ENCODE measurements at places on chromosomes 4 and X.

- no peak for DNase-seq
Measured at GRCh38 chr4:110216129-110216528, 17.7 kb upstream of the ELOVL6 start.

- DNase-seq = no peak
Measured at GRCh38 chr4:104411502-104411901, 83.2 kb downstream of the CXXC4 start.

- DNase-seq = no peak
Measured at GRCh38 chrX:26138274-26138673, at the start of gene MAGEB18. TSS of gene MAGEB18 (plus strand) at chrX:26138343. CDS start at chrX:26138986, 643 bp downstream.

GRCh38 chr4:76614589-76614988, 179.6 kb downstream of the SHROOM3 start:
- DNase-seq = no peak

DNA sequence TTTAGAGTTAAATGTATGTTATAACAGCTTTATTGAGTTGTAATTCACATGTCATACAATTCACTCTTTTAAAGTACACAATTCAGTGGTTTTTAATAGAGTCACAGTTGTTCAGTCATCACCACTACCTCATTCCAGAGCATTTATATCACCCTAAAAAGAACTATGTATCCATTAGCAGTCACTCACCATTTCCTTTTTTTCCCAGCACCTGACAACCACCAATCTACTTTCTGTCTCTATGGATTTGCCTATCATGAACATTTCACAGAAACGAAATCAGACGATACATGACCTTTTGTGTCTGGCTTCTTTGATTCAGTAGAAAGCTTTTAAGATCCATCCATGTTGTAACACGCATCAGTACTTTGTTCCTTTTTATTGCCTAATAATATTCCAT, 52.9 kb upstream of the FRAS1 start:
- no peak for DNase-seq

GRCh38 chr4:36492041-36492440, 210.6 kb downstream of the DTHD1 start:
- no peak for DNase-seq

- no peak for DNase-seq
Measured at GRCh38 chrX:19723427-19723826, 164.0 kb downstream of the SH3KBP1 start.

DNA sequence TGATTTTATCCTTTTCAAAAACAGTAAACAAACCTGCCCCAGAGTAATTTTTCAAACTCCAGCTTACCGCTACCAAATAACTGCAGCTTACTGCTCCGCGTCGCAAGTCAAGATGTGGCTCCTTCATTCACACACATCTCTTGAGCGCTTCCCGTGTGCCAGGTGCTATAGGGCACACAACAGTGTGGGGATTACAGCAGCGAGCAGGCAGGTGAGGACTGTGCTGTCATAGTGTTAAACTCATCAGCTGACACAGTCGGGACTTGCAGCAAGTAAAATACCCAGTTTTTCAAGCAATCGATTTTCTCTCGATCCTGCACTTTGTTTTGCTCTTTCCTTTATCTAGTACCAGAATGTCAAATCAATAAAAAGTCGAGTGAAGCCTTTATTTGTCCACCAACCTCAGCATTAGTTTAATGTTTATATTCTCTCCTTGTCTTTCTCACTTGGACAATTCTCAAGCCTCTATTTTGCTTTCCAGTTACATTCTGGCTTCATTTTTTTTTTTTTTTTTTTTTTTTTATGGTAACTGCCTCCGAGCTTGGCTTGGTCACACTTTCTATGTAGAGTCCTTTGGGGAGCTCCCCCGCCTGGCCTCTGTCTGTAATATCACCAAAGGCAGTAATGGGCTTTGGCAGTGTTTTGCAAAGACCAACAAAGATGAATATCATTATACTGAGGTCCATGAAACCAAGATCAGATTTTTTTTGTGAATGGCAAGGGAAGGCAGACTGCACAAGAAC, 8.3 kb upstream of the ASB5 start:
- peak; percentile 11 for DNase-seq

DNA sequence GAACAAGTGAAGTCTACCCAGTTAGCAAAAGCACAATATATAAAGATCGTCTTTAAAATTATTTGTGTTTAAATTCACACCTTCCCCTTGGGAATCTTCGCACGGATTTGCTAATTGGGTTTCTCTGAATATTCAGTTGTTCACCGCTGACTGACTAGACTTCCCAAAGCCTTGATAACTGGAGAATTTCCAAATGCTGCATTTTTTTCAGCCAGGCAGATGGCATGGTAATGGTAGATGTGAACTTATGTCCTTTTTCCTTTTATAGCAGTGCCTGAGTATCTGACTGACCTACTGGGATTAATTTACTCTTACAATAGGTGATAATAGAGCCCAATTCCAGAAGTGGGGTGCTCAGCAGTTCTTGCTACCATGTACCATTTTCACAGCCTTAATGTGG, 548.1 kb downstream of the PACRGL start:
- no peak for DNase-seq

- no peak for DNase-seq
Measured at GRCh38 chr4:112736718-112737135, 99.8 kb downstream of the LARP7 start.

DNA sequence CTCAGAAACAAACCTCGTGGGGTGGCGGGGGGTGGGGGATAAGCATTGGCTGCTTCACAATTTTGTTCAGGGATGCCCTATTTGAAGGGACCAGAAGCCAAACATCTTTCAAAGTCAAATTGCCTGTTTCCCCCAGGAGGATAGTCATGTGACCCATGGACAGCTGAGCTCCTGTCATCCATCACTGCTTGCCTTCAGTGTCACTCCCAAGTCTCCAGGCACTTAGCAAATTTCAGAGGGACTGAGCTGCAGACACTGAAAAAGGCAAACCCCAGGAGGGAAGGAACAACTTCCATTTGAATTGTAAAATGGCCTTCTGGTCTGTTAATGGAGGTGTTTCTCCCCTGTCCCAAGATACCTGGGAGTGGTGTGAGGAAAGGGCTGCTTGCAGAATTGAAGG, 73.4 kb downstream of the FRMPD3 start:
- no peak for DNase-seq

- DNase-seq = no peak
Measured at GRCh38 chrX:46666831-46667230, 92.1 kb downstream of the SLC9A7 start.

DNA sequence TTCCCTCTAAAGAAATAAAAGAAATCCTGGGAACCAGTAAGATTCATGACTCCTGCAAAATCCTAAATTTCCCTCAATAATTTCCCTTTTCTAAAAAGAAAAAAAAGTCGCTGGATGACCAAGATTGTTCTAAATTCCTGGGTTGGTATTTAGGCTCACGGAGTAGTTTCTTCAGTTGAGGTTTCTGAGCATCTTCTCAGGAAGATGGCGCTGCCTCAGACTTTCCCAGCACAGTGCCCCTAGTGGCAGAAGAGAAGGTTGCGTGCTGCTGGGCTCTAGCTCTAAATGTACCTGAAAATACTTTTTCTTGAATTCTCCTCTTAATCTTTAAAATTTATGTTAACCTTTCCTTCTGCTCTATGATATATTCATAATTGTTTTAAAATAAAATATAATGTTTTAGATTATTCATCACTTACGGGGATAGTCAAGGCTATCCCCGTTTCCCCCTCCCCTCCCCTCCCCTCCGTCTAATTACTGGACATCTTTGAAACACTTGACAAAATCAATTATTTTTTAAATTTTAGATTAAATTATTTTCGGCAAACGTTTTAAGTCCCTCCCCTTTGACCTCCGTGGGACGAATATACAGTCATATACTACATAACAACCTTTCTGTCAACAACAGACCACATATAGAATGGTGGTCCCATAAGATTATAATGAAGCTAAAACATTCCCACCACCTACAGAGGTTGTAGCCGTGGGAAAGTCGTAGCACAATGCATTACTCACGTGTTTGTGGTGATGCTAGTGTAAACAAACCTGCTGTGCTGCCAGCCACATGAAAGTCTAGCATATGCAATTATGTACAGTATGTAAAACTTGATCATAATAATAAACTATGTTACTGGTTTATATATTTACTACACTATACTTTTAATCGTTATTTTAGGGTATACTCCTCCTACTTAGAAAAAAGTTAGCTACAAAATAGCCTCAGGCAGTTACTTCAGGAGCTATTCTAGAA, 41.0 kb upstream of the GATB start:
- DNase-seq = peak; percentile 43
